ENCODE measurements at places on chromosomes 4 and X.
A peak's percentile ranks its signal among the peaks of the same experiment; 100 is the strongest.

DNA sequence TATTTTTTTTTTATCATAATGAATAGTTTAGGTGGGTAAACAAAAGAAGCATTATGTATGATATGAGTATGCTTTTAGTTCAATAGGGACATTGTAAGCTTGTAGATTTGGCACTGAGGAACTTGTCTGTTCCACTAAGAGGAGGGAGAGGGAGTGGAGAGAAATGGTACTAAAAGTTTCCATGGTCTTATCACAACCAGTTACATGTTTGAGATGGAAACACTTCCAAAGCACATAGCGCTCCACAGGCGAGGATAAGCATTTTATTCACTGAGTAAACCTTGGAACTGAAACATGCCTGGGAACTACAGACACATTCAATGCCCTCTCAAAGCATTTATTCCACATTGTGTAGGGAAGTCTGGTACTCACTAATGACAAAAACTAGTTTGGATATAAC is 15.5 kb downstream of the MYOZ2 start:
- DNase-seq: no peak

GRCh38 chr4:26233350-26233749 is 87.5 kb upstream of the RBPJ start:
- DNase-seq: no peak

DNA sequence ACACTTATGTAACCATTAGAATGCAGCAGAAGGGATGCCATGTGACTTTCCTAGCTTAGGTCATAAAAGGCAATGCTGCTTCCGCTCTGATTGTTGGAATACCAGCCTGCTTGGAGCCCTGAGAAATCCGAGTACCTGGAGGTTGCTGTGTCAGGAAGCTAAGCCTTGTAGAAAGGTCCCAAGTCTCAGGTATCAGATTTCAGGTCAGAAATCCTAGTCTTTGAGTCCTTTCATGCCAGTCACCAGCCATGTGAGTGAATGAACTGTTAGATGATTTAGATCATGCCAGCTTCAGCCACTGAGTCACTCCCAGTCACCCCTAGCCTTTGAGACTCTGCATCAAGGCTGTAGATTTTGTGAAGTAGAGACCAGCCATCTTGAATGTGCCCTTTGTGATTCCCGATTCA is 23.5 kb downstream of the RAP1GDS1 start:
- no peak for DNase-seq

- DNase-seq: no peak
Measured at GRCh38 chr4:55668449-55668848, 32.4 kb upstream of the NMU start.

DNA sequence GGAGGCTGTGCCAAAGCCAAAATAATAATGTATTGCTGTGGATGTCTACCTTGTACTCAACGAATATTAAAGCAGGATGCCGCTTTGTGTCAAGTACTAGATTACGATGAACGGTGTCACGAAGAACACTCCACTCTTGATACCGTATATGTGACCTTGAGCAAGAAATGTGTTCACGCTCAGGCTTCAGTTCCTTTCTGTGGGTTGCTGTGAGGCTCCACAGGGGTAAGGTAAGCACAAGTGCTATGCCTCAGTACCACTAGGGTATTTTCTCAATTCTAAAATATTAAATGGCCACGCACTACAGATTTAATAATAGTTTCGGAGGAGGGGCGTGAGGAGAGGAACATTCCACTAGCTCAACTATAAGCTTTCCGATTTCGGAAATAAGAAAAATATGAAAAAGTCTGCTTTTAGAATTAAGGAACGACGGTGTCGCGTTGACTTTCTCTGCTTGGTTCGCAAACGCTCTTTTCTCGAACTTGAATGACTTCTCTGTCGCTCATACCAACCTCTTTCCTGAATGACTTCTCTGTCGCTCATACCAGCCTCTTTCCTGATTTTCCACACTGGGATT is 607 bp upstream of the SCOC start:
- peak; percentile 18 for DNase-seq

- no peak for DNase-seq
Measured at GRCh38 chr4:127500242-127500641, 132.5 kb upstream of the INTU start.

GRCh38 chr4:39170301-39170700 is 12.0 kb upstream of the WDR19 start:
- no peak for DNase-seq

DNA sequence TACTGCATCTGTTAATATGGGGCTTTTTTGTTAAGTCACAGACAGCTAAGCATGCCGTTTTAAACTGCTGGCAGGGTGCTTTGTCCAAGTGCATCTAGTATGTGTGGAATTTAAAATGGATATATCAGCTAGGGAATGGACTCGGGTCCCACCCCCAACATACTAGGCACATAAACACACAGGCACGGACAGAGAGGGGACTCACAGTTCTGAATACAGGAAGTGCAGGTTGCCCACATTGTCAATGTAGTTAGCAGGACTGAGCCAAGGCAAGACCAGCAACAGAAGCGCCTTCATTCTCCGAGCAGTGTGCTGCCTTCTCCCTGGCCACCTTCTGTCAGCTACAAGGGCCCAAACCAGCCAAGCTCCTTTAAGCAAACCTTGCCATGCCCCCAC is 33.6 kb downstream of the LNX1 start:
- no peak for DNase-seq

- DNase-seq: no peak
Measured at GRCh38 chrX:105758754-105759153, 63.6 kb upstream of the NRK start.

DNA sequence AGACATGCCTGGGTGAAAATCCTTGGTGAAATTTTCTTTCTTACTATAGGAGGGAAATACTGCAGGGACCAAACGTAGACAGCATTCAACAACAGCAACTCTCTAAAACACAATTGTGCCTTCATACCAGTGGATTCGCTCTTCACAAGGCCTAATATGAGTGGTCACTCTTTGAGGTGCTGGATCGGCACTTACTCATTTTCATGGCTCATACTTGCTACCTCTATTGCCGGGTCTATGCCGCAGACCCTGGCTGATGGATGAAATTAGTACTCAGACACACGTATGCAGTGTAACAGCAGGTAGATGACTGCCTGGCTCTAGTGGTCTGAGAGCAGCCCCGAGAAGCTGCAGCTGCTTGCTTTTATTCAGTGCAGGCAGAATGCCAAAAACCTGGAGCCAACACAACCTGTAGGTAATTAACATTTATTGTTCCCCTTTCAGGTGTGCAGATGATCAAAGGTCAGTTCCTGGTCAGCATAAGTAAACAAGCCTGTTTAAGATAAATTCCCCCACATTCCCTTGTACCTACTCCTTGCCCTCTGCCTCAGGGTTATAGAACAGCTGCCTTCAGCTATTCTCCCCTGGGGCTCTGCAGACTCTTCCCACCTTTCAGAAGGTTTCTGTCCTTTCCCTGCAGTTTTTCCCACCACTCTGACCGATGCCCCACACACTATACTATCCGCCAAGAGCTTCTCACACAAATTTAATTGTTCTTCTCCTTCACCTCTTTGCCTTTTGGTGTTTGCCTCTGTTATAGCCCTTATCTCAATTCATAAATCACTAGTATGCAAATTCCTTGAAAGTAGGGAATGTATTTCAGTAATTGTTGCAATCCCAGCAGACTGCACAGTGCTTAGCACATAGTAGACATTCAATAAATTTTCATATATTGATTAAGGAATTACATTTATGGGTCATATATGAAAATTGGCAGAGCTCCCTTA is 210.0 kb downstream of the SPANXN3 start:
- DNase-seq: peak; percentile 55

DNA sequence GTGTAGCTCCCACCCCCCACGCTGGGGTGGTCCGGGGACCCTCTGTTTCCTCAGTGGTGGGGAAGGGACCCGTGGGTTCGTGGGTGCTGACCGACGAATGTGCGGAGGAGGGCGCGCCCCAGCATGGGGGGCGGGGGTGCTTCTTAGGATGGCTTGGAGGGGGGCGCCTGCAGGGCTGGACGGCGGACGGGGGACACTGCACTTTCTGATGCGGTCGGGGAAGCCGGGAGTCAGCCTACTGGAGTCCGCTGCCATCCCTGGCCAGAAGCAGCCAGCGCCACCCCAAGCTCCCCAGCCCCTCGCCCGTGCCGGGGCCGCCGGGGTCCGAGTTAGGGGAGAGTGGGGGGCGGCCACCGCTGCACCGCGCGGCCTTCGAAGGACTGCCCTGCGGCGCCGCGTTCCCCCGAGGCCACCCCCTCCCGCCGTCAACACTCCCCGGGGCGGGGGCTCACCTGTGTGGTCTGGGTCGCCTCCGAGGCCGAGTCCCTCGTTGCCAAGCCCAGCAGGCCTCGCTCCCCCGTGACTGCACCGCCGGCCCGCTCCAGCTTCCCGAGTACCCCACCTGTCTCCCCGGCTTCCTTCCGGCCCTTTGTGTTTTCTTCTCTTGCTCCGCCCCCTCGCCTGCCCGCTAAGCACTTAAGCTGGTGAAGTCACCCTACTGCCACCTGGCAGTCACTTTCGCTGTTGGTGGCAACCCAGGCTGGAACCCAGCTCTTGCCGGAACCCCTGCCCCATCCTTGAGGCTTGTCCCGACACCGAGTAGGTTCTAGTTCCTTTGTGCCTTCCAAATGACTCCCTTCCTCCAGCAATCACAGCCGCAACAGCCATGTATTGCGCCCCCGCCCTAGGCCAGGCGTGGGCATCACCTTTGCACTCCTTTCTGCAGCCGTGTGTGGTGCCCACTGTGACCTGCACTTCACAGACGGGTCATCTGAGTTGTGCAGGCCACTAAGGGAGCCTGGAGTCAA is at the start of gene OCIAD2:
Gene OCIAD2, minus strand, starts transcription at position 569 of the 968 bp plus-strand sequence. CDS start 2,225 bp downstream, outside the sequence.
- peak; percentile 96 for DNase-seq

- DNase-seq: no peak
Measured at GRCh38 chrX:69109706-69110105, 55.5 kb downstream of the PJA1 start.

DNA sequence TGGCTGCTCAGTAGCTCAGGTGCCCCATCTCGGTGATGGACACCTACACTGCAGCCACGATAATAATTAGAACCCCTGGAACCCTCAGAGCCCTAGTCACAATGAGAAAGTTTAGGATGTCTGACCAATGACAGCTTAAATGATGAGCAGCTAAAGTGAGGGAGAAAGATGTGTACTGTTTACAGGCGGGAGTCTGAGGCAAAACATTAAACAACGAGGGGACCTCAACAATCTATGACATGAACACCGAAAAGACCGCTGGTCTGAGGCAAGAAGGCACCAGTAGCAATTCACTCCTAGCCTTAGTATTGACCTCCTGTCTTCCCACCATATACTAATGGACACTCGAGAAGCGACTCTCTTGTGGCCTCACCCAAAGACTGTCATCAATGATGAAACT is 369.5 kb upstream of the SMIM31 start:
- DNase-seq: no peak

- DNase-seq: no peak
Measured at GRCh38 chr4:76755756-76756155, 142.2 kb downstream of the SOWAHB start.

DNA sequence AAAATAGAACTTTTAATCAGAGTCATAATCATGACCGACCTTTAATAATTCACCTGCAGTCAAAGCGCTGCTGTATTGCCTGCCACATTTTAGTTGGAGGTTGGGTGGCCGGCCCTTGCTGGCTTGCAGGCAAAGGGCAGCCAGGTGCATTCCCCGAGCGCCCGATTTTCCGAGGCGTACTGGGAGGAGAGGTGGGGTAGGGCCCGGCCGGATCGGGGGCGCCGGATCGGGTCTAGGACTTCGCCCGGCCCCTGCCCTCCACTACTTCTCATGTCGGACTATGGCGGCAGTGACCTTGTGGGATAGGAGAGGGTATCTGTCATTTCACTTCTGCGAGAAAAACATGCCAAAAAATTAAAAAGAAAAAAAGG is 2.5 kb upstream of the RS1 start:
- DNase-seq: no peak

DNA sequence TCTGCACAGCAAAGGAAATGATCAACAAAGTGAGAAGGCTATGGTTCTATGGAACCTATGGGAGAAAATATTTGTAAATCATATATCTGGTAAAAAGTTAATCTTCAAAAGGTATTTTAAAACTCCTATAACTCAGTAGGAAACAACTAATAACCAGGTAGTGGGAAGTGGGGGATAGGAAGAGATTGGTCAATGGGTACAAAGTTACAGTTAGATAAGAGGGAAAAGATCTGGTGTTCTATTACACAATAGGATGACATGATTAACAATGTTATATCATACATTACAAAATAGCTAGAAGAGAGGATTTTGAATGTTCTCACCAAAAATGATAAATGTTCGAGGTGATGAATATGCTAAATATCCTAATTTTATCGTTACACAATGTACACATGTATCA is 46.3 kb downstream of the NDNF start:
- DNase-seq: no peak

- DNase-seq: no peak
Measured at GRCh38 chrX:149476513-149476912, 28.6 kb downstream of the IDS start.

DNA sequence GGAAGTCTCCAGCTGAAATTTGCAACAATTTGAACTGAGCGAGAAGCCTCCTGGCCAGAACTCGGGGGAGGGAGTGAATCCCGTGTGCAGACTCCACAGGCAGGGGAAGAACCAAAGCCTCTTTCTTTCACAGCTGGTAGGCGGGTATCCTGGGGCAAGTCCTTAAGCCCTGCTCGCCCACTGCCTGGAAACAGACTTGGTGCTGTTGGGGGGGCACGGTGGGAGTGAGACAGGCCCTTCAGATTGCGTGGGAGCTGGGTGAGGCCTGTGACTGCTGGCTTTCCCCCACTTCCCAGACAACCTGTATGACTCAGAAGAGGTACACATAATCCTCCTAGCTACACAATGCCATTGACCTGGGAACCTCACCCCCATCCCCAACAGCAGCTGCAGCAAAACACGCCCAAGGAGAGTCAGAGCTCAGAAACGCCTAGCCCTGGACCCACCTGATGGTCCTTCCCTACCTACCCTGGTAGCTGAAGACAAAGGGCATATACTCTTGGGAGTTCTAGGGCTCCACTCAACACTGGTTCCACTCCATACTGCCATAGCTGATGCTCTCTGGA is 22.4 kb upstream of the RLIM start:
- no peak for DNase-seq

GRCh38 chr4:8157944-8158709 is 486 bp downstream of the ABLIM2 start:
- DNase-seq: no peak

- no peak for DNase-seq
Measured at GRCh38 chr4:39304651-39305050, 61.5 kb downstream of the RFC1 start.

DNA sequence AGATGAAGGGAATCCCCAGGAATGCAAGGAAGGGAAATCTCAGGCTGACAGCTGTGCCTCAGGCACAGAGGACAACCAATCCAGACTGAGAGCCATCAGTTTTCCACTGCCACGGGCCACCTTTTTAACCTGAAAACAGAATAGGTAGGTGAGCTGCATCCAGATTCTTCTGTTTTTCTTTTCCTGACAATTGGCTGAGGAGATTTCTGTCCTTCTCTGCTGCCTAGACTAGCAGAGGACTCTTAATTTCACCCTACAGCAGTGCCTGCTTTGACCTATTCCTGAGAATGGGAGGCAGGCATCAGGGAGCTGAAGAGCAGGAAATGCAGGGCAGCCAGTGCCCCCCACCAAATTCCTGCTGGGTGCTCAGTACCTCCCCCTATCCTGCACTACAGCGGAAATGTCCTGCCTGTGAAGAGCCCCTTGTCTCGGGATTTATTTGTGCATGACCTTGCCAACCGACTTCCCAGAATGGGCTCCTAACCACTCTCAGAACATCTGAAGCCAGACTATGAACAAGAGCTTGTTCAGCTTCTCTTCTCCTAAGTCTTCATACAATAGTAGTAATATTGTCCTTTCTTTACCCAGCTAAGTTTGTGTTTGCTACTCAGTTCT is 65.1 kb downstream of the CASK start:
- DNase-seq: no peak

- DNase-seq: no peak
Measured at GRCh38 chr4:56414135-56414670, 21.2 kb downstream of the PPAT start.

All from NCI-H2081 (cell line).